Lower lobe of right lung (tissue), 2 donors: ENCODE measurements at places on chromosomes 11 and 22. TPM values are rescaled to one million over a fixed set of nuclear protein-coding genes. Genes with fewer than 3 reads are reported as not detected.
A peak's percentile ranks its signal among the peaks of the same experiment; 100 is the strongest.

Gene CSNK1E
- 126 TPM for total RNA-seq

Gene PLEKHA7
- total RNA-seq = 44.0 TPM

Gene MPZL3
- 12.8 TPM for total RNA-seq

Gene FGF4
- total RNA-seq = not detected

Gene ZNF215
- 2.3 TPM for total RNA-seq

Gene CASP5
- total RNA-seq = 5.8 TPM

Gene KDM4E
- total RNA-seq = not detected

DNA sequence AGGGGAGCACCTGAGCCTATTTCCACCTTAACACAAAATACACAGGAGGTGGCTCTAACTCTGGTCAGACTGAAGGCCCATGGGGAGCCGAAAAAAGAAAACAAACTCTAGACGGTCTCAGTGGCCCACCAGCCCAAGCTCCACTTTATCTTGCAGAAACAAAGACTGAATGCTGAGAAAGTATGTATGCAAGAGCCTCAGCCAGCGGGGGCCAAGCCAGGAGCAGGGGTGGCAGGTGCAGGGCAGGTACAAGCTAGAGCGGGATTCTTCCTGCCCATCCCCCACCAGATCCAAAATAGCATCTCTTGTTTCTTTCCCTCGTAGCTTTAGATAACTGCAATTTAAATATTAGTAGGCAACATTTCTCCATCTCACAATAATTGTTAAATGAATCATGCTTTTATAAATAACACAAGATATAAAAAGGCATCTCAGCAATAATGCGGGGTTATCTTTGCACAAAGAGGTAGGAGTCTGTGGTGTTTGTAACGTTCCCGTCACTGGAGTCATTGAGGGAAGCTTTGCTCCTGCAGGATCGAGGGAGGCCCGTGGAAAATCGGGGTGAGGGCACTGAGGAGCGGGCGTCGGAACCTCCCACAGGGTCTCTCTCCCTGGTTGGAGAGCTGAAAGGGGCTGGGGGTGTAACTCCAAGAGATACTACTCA lies 418.0 kb downstream of the SHANK2 start:
- H3K4me1 ChIP-seq = no peaks in the 10 kb centered on the region
- no peak overlapping the region for H3K4me3 ChIP-seq
- H3K27ac ChIP-seq = no peak overlapping the region
- no peaks in the 10 kb centered on the region for H3K27me3 ChIP-seq
- DNase-seq = no peak

DNA sequence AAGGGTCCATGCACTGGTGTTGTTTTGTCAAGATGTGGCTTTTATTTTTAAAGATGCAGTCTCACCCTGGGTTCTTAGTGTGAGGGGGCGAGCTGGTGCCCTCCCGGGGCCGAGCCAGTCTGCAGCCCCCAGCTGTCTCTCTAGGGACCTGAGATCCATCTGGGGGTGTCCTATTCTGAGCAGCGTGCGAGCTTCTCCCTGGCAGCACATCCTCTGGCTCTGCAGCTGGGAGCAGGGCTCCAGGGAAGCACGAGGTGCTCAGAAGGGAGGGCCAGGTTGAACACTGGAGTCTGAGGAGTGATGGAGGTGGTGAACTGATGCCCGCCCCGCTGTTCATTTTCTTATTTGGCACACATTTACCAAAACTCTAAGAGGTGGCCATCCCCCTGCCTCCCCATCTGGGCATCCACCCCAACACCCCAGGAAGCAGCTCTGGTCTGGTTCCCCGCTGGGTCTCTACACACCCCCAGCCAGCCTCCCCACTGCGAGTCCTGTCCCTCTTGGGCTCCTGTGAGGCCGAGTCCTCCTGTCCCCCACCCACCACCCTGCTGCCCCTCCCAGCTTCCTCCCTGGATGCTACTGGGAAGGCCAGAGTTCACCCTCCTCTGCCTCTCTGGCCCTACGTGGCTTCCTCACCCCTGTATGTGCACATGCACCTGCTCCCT lies 956.4 kb downstream of the BRD1 start:
- no peak overlapping the region for H3K4me3 ChIP-seq
- DNase-seq = peak; percentile 18
- no peak overlapping the region for H3K27ac ChIP-seq

DNA sequence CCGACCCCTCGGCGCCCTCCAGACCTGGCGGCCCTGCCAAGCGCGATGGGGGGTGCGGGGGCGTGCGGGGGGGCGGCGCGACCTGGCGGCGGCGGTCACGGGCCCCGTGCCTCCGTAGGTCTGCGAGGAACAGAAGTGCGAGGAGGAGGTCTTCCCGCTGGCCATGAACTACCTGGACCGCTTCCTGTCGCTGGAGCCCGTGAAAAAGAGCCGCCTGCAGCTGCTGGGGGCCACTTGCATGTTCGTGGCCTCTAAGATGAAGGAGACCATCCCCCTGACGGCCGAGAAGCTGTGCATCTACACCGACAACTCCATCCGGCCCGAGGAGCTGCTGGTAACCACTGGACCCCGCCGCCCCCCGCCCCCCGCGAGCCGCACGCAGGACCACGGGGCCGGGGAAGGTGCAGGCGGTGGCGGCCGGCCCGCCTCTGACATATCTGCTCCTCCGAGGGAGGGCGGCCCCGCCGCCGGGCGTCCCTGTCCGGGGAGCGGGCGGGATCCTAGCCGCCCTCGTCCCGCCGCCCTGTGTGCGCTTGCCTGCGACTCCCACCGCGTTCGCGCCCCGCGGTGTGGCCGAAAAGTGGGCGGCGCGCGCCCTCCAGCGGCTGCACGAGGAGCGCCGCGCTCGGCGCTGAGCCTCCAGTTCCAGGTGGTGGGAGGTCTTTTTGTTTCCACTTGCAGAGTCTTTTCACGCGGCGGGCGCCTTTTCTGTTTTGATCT lies 2.1 kb downstream of the CCND1 start:
- H3K36me3 ChIP-seq = peaks cover 29% of the 10 kb centered on the region
- peaks cover 26% of the 10 kb centered on the region for H3K27me3 ChIP-seq
- peak; percentile 85 for DNase-seq
- peaks cover 54% of the 10 kb centered on the region for H3K4me1 ChIP-seq
- peak overlapping the region; percentile 89 for H3K27ac ChIP-seq

DNA sequence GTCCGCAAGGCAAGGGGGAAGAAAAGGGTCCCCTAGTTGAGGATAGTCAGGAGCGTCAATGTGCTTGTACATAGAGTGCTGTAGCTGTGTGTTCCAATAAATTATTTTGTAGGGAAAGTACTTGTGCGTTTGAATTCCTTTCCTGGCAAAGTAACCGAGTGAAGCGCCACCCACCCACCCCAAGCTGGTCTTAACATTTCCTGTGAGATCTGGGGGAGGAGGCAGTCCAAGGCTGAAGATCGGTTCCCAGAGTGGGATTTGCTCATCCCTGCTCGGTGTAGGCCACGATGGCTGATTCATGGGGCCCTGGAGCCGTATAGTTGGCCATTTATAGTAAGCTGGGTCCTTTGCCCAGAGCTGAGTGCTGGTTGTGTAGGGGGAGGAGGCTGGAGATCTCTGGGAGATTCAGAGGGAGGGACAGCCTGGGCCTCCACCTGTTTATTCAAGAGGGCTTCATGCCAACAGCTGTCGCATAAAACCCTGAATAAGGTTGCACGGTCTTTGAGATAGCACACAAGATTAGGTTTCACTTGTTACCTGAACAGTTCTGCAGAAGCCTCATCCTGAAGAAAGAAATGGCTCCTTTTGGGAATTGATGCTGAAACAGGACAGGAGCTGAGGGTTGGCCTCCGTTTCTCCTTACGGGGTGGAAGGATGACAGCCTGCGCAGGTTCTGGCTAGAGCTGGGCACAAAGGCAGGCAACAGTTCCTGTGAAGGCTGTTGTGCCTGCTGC lies 2.4 kb downstream of the ATF4 start:
- H3K36me3 ChIP-seq = peaks cover 51% of the 10 kb centered on the region

GRCh38 chr11:23236826-23237555 lies 376.7 kb upstream of the CCDC179 start:
- no peaks in the 10 kb centered on the region for H3K4me1 ChIP-seq
- no peak for DNase-seq
- no peak overlapping the region for H3K27ac ChIP-seq
- no peaks in the 10 kb centered on the region for H3K36me3 ChIP-seq
- H3K27me3 ChIP-seq = no peaks in the 10 kb centered on the region

- DNase-seq = peak; percentile 90
- no peaks in the 10 kb centered on the region for H3K27me3 ChIP-seq
- H3K27ac ChIP-seq = peak within 1 kb of the TSS; percentile 86
- H3K4me3 ChIP-seq = peak within 1 kb of the TSS; percentile 76
These were observed at the start of gene CDKN1C for GRCh38 chr11:2885678-2886081. Gene CDKN1C, minus strand, starts transcription at chr11:2885775. Its CDS starts 319 bp downstream, at chr11:2885456.

DNA sequence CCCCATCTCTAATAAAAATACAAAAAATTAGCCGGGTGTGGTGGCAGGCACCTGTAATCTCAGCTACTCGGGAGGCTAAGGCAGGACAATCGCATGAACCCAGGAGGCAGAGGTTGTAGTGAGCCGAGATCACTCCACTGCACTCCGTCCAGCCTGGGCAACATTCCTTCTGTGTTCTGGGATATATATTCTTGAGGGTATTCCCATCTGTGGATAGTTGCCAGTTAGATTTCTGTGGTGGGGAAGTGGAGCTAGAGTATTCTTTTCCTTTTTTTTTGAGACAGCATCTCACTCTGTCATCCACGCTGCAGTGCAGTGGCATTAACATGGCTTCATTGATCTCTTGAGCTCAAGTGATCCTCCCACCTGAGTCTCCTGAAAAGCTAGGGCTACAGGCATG lies 9.1 kb upstream of the ZNF74 start:
- no peaks in the 10 kb centered on the region for H3K4me1 ChIP-seq
- H3K27me3 ChIP-seq = no peaks in the 10 kb centered on the region
- no peak for DNase-seq

DNA sequence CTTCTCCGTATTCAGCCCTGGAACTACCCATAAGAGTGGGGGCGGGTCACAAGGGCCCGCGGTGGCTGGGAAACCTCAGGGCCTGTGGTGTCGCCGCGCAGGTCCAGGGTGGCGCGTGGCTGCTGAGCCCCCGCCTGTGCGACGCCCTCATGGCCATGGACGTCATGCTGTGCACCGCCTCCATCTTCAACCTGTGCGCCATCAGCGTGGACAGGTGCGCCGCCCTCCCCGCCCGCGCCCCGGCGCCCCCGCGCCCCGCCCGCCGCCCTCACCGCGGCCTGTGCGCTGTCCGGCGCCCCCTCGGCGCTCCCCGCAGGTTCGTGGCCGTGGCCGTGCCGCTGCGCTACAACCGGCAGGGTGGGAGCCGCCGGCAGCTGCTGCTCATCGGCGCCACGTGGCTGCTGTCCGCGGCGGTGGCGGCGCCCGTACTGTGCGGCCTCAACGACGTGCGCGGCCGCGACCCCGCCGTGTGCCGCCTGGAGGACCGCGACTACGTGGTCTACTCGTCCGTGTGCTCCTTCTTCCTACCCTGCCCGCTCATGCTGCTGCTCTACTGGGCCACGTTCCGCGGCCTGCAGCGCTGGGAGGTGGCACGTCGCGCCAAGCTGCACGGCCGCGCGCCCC lies 2.4 kb downstream of the DRD4 start:
- no peak for DNase-seq
- no peak overlapping the region for H3K27ac ChIP-seq
- peaks cover 16% of the 10 kb centered on the region for H3K4me1 ChIP-seq
- H3K27me3 ChIP-seq = peaks cover 32% of the 10 kb centered on the region
- H3K4me3 ChIP-seq = no peak overlapping the region
- peaks cover 21% of the 10 kb centered on the region for H3K36me3 ChIP-seq

DNA sequence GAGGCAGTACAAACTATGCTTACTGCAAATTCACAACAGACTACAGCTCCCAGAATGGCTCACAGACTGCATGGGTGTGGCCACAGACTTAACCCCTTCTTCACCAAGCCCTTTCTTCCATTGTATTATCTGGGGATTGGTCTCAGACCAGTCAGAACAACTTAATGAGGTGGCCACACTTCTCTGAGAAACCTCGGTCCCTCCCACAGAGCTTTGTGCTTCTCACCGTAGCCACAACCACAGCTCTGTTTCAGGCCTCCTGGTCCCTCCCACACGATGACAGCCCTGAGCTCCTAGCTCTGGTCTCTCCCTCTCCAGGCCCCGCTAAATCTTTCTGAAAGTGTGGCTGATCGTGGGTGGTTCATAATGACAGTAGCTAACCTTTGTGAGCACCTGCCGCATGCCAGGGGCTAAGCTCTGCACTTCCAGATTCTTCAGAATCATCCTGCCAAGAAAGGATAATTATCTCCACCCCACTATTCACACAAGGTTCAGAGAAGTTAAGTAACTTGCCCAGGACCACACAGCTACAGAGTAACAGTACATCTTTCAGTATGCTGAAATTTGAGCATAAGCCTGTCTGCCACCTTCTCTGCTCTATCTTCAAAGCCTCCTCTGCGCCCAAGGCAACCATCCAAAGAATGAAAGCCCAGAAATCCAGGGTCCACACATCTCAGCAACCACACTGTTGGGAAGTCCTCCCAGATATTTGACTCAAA lies 5.4 kb downstream of the PDE2A start:
- no peak for DNase-seq
- no peaks in the 10 kb centered on the region for H3K4me1 ChIP-seq
- H3K27me3 ChIP-seq = peaks cover 53% of the 10 kb centered on the region
- H3K36me3 ChIP-seq = no peaks in the 10 kb centered on the region
- no peak overlapping the region for H3K27ac ChIP-seq

DNA sequence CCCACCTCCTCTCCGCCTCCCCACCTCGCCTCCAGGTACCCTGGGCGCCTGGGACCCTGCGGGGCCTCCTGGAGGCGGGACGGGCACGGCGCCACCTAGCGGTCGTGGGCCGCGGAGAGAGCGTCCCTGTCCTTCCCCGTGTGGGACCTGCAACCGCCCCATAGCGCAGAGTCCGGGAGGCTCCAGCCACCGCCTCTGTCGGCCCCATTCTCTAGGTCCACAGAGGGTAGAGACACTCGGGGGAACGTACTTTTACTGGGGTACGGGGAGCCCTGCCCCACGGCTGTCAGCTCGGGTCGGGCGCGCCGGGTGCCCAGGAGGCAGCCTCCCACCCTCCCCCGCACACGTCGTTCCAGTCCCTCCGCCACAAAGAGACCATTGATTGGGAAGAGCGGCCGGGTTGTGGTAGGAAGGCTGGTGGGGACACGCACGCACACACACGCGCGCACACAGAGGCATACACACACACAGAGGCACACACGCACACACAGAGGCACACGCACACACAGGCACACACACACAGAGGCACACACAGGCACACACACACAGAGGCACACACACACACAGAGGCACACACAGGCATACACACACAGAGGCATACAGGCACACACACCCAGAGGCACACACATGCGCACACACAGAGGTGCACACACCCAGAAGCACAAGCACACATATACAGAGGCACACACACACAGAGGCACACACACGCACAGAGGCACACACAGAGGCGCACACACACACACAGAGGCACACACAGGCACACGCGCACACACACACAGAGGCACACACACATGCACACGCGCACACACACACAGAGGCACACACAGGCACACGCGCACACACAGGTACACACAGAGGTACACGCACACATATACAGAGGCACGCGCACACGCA lies 12.6 kb upstream of the NECTIN1 start:
- peaks cover 38% of the 10 kb centered on the region for H3K27me3 ChIP-seq
- H3K36me3 ChIP-seq = no peaks in the 10 kb centered on the region
